ENCODE measurements at places on chromosomes 16 and 17.

DNA sequence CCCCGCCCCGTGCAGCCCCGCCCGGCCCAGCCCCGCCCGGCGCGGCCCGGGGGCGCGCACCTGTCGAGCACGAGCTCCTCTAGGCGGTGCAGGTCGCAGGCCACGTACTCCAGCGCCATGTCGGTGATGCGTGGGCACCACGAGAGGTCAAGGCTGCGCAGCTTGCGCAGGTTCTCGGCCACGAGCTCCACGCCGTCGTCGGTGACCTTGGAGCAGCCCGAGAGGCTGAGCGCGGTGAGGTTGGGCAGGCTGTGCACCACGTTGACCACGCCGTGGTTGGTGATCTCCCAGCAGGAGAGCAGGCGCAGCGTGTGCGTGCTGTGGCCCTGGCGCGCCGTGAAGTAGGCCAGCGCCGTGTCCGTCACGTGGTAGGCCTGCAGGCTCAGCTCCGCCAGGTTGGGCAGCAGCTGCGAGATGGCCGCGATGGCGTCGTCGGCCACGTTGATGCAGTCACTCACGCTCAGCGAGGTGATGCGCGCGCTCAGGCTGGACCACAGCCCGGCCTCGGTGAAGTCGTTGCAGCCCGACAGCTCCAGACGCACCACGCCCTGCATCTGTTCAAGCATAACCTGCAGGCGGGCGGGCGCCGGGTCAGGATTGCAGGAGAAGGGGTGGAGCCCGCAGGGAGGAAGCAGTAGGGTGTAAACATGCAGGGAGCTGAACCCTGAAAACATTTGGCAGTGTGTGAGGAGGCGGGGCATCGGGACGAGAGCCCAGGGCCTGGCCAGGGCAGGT, 5.3 kb upstream of the WDR24 start:
- peak; percentile 55 for DNase-seq

- no peak for DNase-seq
These were observed 112.1 kb downstream of the SNX11 start for GRCh38 chr17:48219617-48220016.

GRCh38 chr16:56265184-56265583, 73.9 kb downstream of the GNAO1 start:
- DNase-seq = no peak

GRCh38 chr16:17203424-17203823, 267.3 kb downstream of the XYLT1 start:
- DNase-seq = no peak

DNA sequence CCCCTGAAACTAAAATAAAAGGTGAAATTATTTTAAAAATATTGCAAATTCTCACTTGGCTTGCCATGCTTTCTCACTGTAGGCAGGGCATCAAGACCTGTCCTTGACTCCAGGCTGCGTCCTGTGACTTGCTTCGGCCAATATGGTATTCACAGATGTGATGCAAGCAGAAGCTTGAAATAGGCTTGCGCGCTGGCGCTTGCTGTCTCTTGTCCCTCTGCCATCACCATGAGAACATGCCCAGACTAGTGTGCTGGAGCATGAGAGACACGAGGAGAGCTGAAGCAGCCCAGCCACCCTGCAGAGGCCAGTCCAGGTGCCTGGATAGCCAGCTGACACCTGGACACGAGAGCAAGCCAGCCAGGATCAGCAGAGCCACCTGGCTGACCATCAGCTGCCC, 21.8 kb upstream of the ZKSCAN2 start:
- DNase-seq = no peak

GRCh38 chr17:60941028-60941427, 263.4 kb downstream of the BCAS3 start:
- DNase-seq = no peak

DNA sequence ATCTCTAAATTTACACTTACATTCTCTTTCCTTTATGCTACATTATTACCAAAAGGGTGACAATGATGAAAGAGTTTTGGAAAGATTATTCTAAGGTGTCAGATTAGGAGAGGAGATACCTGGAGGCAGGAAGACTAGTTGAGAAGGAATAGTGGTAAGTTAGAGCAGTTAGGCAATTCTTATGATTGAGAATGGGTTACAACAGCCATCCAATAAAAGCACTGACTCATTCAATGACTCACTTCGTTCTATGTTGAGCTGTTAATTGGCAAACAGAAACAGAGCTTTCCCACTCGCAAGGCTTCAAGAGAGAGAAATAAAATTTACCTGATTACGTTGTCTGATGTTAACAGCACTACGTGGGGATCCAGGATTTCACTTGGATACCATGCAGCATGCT, 5.8 kb downstream of the NUP88 start:
- DNase-seq = no peak

GRCh38 chr16:10308305-10309193, 77.3 kb upstream of the ATF7IP2 start:
- DNase-seq = no peak

- no peak for DNase-seq
These were observed 4.4 kb upstream of the HEATR3 start for GRCh38 chr16:50061326-50061725.

GRCh38 chr17:81456798-81457197, 55.8 kb downstream of the ACTG1 start:
- no peak for DNase-seq

DNA sequence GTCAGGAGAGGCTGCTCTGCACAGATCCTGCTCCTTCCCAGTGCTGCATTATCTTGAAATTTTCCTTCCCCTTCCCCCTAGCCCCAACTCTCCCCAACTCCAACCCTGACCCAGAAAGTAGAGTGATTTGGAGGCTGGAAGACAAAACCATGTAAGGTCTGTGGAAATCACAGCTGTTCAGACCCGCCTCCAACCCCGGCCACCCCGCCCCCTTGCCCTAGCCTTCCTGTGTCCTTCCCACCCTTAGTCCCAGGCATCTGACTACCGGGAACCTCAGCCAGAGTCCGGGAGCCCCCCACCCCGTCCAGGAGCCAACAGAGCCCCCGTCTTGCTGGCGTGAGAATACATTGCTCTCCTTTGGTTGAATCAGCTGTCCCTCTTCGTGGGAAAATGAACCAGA, at the start of gene AOC3:
AOC3 (plus strand) TSS at position 246 of the 400 bp plus-strand sequence; CDS start at position 391, 145 bp downstream.
- no peak for DNase-seq

All from effector memory CD4-positive, alpha-beta T cell (primary cell).